H4 (cell line): ENCODE measurements at places on chromosomes 1 and 21. TPM values are rescaled to one million over a fixed set of nuclear protein-coding genes. Genes with fewer than 3 reads are reported as not detected.

Gene RNU1-1
- total RNA-seq = not detected in 2 replicates

Gene PADI2
- 0.08 and 0.12 TPM in 2 replicates for total RNA-seq

Gene KCNE2
- not detected in 2 replicates for total RNA-seq

Gene FCRL6
- not detected in 2 replicates for total RNA-seq

Gene CFAP298
- 52.7 and 68.3 TPM in 2 replicates for total RNA-seq

Gene ZNF670
- total RNA-seq = 7.0 and 10.8 TPM in 2 replicates

Gene TRIM58
- total RNA-seq = not detected in 2 replicates

Gene AXDND1
- total RNA-seq = 3.0 TPM in 1 of 2 replicates, not detected in the other

Gene GUCA2B
- total RNA-seq = not detected in 2 replicates

Gene GBP5
- total RNA-seq = 0.25 TPM in 1 of 2 replicates, not detected in the other

Gene TMCC2
- 0.74 and 2.1 TPM in 2 replicates for total RNA-seq

Gene S100A7A
- not detected in 2 replicates for total RNA-seq

Gene PPIAL4G
- total RNA-seq = not detected in 2 replicates

Gene B3GALT2
- 0.99 and 2.3 TPM in 2 replicates for total RNA-seq

Gene ACTN2
- 1.4 TPM in 1 of 2 replicates, not detected in the other for total RNA-seq

Gene TCHHL1
- total RNA-seq = not detected in 2 replicates

Gene PLEKHN1
- 0.08 and 1.2 TPM in 2 replicates for total RNA-seq

Gene GBP4
- total RNA-seq = 1.0 and 2.5 TPM in 2 replicates

Gene EXO1
- 32.4 and 49.1 TPM in 2 replicates for total RNA-seq

Gene TNFSF4
- 0.21 and 1.2 TPM in 2 replicates for total RNA-seq

Gene TRIM63
- not detected in 2 replicates for total RNA-seq

Gene BRDT
- not detected in 2 replicates for total RNA-seq

Gene RORC
- 0.60 and 1.2 TPM in 2 replicates for total RNA-seq

Gene CADM3
- total RNA-seq = 6.4 and 10.1 TPM in 2 replicates

Gene LDLRAD1
- total RNA-seq = not detected in 2 replicates

Gene C1orf141
- not detected in 2 replicates for total RNA-seq

Gene ZNF648
- 0.06 TPM in 1 of 2 replicates, not detected in the other for total RNA-seq

Gene FOXD3
- 0.06 and 0.53 TPM in 2 replicates for total RNA-seq

Gene SPRR4
- not detected in 2 replicates for total RNA-seq

Gene ZSWIM5
- 1.3 and 1.6 TPM in 2 replicates for total RNA-seq

Gene PCSK9
- total RNA-seq = 0.04 TPM in 1 of 2 replicates, not detected in the other

Gene DISP1
- total RNA-seq = 2.7 and 3.8 TPM in 2 replicates

Gene TRIM67
- not detected in 2 replicates for total RNA-seq

Gene C1orf226
- total RNA-seq = 0.23 and 0.56 TPM in 2 replicates

Gene SASS6
- total RNA-seq = 8.1 and 9.4 TPM in 2 replicates

Gene HSD3B1
- total RNA-seq = not detected in 2 replicates

Gene MAP10
- 0.19 TPM in 1 of 2 replicates, not detected in the other for total RNA-seq

Gene RGSL1
- total RNA-seq = not detected in 2 replicates

Gene ENSA
- 143 and 154 TPM in 2 replicates for total RNA-seq

Gene LRRC47
- total RNA-seq = 17.3 and 20.9 TPM in 2 replicates

Gene NUP210L
- total RNA-seq = 0.02 TPM in 1 of 2 replicates, not detected in the other

Gene CLIC6
- total RNA-seq = not detected in 2 replicates

Gene KIAA0040
- total RNA-seq = 2.3 and 5.8 TPM in 2 replicates

Gene OLFML2B
- 0.55 and 2.1 TPM in 2 replicates for total RNA-seq

Gene DAB1
- not detected in 2 replicates for total RNA-seq

Gene KIF26B
- total RNA-seq = 14.3 and 14.7 TPM in 2 replicates
